ENCODE measurements at places on chromosomes 1 and 21.

DNA sequence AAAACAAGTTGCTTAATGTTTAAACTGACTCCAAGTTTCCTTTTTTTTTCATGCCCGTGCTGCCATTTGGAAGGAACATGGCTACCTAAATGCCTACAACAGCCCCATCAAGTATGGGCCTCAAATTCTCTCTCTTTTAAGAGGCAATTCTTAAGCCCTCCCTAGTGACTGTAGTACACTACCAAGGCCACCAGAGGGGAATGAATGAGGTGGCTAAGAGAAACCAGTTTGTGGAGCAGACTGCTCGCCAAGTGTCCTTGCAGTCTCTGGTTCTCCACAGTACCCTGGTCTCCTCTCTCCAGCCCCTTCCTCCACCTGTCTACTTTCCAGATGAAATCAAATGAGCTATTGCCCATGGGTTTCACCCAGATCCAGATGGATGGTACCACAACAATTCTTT is 1809.6 kb downstream of the BRINP3 start:
- DNase-seq = no peak

DNA sequence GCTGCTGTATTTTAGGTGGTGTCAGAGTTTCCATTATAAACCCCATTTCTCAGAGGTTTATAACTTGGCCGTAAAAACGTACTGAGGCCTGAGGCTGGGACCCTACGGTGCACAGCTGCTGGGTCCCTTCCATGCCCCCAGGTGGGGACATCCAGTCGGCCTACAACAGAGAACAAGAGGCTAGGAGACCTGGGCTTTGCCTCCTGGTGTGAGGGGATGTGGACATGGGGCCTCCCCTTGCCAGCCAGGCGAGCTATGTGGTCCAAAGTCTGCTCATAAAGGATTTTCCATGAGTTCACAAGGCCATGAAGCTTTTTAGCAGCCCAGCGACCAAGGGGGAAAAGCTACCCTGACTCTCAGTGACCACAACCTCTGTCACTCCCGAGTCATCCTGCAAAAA is 261.5 kb upstream of the VAMP3 start:
- no peak for DNase-seq

DNA sequence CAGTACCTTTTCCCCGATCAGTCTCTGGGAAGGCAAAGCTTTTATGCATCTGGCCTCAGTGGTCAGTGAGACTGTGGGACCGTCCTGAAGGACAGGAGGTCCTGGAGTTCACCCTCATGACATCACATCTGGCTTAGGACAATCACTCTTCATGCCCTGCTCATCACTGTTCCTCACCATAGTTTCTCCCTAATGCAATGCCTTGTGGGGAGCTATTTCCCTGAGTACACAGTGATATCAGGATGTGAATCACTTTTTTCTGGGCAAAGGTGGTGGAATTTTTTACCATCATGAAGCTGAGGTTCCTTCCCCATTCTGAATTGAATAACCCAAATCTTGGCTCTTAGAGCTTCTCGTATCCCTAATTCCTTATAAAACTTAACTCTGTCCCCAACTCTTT is 34.8 kb upstream of the CFAP126 start:
- DNase-seq = no peak

DNA sequence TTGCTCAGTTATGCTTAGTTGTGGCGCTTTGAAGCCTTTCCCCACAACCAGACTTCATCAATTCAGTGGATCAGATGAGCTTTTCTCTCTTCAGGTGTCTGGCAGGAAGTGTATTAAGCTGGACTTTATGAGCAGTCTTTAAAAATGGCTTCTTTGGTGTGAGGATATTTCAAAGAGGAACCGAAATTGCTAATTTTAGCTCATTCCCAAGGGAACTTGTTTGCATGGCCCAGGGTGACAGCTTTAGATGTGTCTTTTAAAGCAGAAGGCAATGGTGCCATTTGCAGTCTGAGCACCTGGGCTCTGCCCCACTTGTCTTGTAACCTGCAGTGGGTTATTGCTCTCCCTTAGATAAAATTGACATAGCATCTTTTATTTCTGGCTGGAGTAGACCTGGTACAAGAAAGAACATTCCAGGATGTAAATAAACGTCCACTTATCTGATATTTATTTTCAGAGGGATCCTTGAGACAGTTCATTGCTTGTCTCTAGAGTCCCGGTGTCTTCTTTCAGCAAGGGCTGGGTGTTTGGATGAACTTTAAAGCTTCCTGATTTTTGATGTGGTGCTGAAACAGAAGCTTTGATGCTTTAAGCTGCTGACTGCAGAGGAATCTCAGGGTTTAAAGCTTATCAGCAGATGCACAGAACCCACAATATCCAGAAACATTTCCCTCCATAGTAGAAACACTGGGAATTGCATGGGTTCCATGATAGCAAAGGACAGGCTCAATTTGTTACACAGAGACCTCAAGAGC is 241.7 kb downstream of the ADGRL2 start:
- DNase-seq = no peak

DNA sequence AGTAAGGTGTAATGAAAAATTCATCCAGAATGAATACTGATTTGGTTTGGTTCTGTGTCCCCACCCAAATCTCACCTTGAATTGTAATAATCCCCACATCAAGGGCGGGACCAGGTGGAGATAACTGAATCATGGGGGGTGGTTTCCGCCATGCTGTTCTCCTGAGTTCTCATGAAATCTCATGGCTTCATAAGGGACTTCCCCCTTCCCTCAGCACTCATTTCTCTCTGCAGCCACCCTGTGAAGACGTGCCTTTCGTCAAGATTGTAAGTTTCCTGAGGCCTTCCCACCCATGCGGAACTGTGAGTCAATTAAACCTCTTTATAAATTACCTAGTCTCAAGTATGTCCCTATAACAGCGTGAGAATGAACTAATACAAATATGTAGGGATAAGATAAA is 5.5 kb upstream of the SYNJ1 start:
- DNase-seq = peak; percentile 74

DNA sequence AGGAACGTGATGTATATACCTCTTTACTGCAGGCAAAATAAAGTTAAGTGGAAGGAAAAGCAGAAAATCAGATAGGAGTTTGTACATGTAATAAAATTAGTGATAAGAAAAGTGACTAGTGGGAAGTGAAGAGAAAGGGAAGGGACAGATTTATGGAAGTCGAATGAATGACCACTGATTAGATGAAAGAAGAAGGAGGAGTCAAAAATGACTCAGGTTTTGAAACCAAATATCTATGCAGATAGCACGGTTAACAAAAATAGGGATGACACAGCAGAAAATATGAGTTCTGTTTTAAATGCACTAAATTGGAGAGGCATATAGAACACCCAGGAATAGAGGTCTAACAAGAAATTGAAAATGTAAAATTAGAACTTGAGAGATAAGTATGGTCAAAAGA is 128.0 kb downstream of the HMCN1 start:
- DNase-seq = no peak

GRCh38 chr21:31248598-31248997 is 95.5 kb downstream of the TIAM1 start:
- no peak for DNase-seq

DNA sequence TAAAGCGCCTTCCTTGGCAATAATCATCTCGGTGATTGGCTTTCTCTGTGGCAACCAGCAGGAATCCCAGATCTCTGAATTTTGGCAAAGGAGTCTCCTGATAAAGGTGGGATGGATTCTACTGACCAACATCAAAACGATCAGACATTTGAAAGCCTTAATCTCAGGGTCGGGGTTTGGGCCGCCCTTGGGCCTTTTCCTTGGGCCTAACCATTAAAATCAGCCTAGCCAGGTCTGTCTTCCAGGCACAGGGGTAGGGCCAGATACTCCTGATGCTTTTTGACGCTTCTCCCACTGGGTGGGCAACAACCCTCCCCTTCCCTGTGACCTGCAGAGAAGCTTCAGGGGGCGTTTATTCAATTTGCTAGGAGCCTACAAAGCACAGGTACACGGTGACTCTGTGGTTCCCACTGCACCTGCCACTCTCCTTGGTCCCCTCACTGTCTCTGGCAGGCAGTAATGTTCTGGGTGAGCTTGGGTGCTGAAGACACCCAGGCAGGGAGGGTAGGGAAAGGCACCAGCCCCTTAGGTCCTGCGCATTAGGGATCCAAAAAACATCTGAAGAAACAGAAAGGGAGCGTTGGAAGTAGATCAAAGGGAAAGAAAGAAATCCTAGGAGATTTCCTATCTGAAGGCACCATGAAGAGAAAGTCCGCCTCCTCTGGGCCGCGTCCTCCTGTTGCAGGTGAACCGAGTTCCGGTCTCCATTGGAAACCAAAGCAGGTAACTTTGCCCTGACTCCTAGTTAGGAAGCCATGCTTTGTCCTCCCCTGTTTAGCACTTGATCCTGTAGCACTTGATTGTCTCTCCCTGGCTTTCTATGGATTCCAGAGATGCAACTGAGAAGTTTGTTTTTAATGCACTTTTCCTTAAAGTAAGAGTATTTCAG is 12.3 kb downstream of the RNU1-2 start:
- DNase-seq = no peak

DNA sequence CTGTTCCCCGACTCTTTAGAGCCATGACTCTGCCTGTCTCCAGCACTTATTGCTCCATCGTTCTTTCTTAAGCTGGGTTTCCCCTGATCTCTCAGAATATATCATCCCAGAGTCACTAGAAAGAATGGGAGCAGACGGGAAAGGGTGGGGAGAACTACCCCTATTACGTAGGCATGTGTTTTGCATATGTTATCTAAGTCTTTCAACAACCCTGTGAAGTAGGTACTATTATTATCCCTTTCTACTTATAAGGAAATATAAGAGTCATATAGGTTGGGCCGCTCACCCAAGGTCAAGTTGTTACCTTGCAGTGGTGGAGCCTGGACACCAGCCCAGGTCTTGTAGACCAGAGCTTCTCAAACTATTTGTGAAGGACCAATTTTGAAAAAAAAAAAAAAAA is 38.7 kb downstream of the ELF3 start:
- DNase-seq = no peak

DNA sequence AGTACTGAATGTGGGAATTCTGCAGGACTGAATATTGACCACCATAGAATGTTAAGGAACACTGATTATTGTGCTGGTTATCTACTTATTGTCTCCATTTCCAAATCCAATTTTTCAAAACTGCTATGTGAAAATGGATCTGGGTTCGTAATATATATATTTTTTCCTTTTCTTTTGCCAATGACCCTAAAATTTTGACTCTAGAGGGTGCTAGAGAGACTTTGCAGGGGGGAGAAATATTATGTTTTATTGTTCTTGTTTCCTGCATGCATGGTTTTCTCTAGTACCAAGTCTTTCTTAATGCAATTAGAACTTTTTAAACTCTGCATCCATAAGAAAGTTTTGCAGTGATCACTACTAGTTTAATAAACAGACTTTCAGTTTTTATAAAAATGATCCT is 1256.9 kb downstream of the BRINP3 start:
- DNase-seq = no peak

DNA sequence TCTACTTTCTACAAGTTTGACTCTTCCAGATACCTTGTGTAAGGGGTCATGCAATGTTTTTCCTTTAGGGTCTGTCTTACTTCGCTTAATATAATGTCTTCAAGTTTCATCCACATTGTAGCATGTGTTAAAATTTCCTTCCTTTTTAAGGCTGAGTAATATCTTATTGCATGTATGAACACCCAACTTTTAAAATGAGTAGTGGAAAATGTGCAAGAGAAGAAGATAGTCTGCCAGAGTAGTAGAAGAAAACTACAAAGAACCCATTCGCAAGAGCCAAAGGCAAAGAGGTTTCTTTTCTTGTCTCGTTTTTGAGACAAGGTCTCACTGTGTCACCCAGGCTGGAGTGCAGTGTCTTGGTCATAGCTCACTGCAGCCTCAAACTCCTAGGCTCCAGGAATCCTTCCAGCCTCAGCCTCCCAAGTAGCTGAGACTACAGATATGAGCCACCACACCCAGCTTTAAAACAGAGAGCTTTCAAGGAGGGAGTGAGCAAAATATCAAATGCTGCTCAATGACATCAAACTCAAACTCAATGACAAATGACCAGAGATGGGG is 9.4 kb downstream of the IL23R start:
- DNase-seq = peak; percentile 50

DNA sequence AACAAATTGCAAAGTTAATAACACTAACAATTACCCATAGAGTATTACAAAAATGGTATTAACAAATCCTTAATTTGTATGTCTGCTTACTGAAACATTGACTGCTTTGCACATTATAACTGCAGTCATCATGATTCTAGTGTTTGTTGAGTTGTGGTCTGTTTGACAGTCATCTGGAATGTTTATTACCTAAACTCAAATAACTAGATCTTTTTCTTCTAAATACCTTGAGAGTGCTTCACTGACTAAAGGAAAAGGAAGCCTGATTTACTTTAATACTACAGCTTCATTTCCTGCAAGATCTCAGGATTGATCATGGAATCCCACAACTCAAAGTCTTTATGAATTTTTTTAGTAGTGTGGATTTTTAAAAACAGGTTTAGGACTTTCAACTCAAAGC is 70.0 kb downstream of the HMCN1 start:
- no peak for DNase-seq

DNA sequence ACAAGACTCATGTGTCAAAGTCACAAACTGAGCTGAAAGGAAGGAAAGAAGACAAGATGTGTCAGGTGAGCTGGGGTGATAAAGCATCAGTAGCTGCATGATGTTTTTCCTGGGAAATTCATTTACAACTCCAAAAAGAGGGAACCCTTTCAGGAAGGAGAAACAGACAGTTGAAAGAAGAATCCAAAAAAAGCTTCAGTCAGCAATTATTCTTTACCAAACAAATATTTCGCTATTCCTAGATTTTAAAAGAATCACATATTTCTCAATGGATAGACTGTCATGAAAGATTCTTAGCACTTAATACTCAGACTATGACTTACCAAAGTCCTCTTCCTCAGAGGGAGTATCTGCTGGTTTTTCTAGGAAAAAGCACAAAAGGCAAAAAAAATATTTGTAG is 214.7 kb downstream of the SLC44A5 start:
- no peak for DNase-seq

- no peak for DNase-seq
Measured at GRCh38 chr1:110056285-110056683, 14.2 kb downstream of the ALX3 start.

GRCh38 chr1:50969611-50970508 is at the start of gene CDKN2C:
Gene CDKN2C, plus strand, starts transcription at chr1:50970245. Its CDS starts 124 bp downstream, at chr1:50970369.
- DNase-seq = peak; percentile 28

DNA sequence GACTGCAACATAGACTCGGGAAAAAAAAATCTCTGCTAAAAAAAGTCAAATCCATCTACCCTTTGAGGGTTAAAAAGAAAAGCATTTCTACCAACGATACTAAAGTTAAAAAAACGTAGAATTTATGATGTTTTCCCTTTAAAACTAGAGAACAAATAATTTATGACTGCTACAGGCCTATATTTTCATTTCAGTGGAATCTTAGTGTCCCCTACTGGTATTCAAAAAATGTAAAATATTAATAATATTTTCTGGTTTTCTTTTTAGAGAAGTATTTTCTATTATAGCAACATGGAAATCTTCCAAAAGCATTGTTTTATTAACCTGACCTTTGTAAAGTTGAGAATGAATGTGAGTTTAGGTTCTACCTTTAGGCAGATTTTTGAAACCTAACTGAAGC is 1582.2 kb downstream of the MRPL39 start:
- DNase-seq = no peak

Data from stimulated activated CD4-positive, alpha-beta T cell treated with anti-CD3 and anti-CD28 coated beads, Interleukin-1b, Interleukin-23, amount 100 ng/mL, for 48 hours (primary cell).